ENCODE measurements at places on chromosomes 3 and 15.

GRCh38 chr3:172622916-172623700, 87.8 kb downstream of the NCEH1 start:
- peak; percentile 8 for DNase-seq
- H3K4me1 ChIP-seq, result no peaks in the 10 kb centered on the region
- H3K27me3 ChIP-seq, result no peaks in the 10 kb centered on the region
- no peak overlapping the region for H3K4me3 ChIP-seq
- H3K27ac ChIP-seq, result no peak overlapping the region

GRCh38 chr15:55231455-55231854, 34.7 kb upstream of the RSL24D1 start:
- DNase-seq, result no peak
- peaks cover 8% of the 10 kb centered on the region for H3K4me1 ChIP-seq
- H3K36me3 ChIP-seq, result peaks cover 11% of the 10 kb centered on the region

GRCh38 chr3:10354361-10355015, 33.6 kb upstream of the SEC13 start:
- no peaks in the 10 kb centered on the region for H3K27me3 ChIP-seq
- no peaks in the 10 kb centered on the region for H3K4me1 ChIP-seq
- H3K36me3 ChIP-seq, result no peaks in the 10 kb centered on the region
- H3K4me3 ChIP-seq, result no peak overlapping the region
- H3K27ac ChIP-seq, result no peak overlapping the region

- no peak for DNase-seq
- H3K4me1 ChIP-seq, result no peaks in the 10 kb centered on the region
- H3K4me3 ChIP-seq, result no peak overlapping the region
- H3K36me3 ChIP-seq, result no peaks in the 10 kb centered on the region
- H3K27me3 ChIP-seq, result no peaks in the 10 kb centered on the region
Observed at GRCh38 chr3:81841540-81841939, 80.1 kb upstream of the GBE1 start.

GRCh38 chr15:38860674-38861073, 296.1 kb upstream of the RASGRP1 start:
- DNase-seq, result no peak
- no peak overlapping the region for H3K4me3 ChIP-seq
- H3K36me3 ChIP-seq, result no peaks in the 10 kb centered on the region
- no peaks in the 10 kb centered on the region for H3K27me3 ChIP-seq
- no peaks in the 10 kb centered on the region for H3K4me1 ChIP-seq
- no peak overlapping the region for H3K27ac ChIP-seq

DNA sequence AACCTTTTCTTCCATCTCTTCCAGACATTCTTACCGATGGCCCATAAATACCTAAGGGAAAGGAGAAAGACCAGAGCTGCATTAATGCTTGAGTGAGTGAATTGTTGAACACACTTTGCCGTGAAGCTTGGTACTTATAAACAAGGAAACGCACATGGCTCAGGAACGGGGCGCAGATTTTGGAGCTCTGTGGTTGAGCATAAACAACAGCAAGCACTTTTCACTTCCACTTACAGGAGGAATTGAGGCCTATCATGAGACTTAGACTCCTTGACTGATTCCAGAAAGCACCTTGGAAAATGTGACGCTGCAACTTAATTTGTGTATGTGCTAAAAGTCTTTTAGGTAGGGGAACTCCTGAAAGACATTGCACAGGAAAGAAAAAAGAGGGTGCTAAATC, 197.5 kb upstream of the FEZF2 start:
- no peak for DNase-seq
- no peak overlapping the region for H3K4me3 ChIP-seq
- no peaks in the 10 kb centered on the region for H3K36me3 ChIP-seq
- no peaks in the 10 kb centered on the region for H3K4me1 ChIP-seq
- H3K27ac ChIP-seq, result no peak overlapping the region

GRCh38 chr3:155101398-155101797, 21.3 kb downstream of the MME start:
- H3K27me3 ChIP-seq, result no peaks in the 10 kb centered on the region
- no peaks in the 10 kb centered on the region for H3K4me1 ChIP-seq
- no peak for DNase-seq
- no peak overlapping the region for H3K27ac ChIP-seq

DNA sequence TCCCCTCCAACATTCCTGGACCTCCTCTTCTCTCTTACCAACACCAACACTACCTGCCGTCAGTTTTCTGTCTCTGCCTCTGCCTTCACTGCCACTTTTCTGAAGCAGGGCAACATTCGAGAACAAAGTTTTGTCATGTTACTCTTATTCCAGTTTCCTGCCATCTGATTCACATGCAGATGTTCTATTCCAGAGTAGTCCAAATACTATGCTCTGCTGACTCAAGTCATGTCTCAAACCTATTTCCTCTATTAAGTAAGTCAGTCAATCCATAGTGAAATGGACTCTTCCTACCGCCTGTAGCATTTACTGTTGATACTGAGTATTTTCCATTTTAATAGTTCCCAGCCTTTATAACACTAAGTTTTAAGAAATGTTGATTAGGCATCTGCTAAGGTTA, 43.4 kb downstream of the ESYT3 start:
- no peaks in the 10 kb centered on the region for H3K4me1 ChIP-seq
- DNase-seq, result no peak
- H3K36me3 ChIP-seq, result no peaks in the 10 kb centered on the region
- H3K27me3 ChIP-seq, result no peaks in the 10 kb centered on the region
- H3K4me3 ChIP-seq, result no peak overlapping the region
- no peak overlapping the region for H3K27ac ChIP-seq

DNA sequence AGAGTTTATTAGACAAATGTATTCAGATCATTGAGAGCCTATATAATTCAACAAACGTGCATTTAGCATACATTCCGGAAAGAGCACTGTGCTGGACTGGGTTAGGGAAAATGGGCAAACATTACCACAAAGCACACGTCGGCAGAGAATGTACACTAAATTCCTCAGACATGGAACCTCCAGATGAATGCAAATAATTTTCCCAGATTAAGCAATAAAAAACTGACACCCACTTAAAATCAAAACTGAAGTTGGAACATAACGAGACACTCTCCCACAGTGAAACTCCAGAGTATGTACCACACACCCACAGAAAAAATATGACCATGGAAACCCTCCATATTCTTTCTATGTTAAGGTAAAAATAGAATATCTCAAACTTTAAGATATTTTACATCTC, 4.8 kb downstream of the SECISBP2L start:
- no peaks in the 10 kb centered on the region for H3K27me3 ChIP-seq
- no peak for DNase-seq
- H3K4me3 ChIP-seq, result no peak overlapping the region
- H3K36me3 ChIP-seq, result no peaks in the 10 kb centered on the region
- peaks cover 39% of the 10 kb centered on the region for H3K4me1 ChIP-seq

DNA sequence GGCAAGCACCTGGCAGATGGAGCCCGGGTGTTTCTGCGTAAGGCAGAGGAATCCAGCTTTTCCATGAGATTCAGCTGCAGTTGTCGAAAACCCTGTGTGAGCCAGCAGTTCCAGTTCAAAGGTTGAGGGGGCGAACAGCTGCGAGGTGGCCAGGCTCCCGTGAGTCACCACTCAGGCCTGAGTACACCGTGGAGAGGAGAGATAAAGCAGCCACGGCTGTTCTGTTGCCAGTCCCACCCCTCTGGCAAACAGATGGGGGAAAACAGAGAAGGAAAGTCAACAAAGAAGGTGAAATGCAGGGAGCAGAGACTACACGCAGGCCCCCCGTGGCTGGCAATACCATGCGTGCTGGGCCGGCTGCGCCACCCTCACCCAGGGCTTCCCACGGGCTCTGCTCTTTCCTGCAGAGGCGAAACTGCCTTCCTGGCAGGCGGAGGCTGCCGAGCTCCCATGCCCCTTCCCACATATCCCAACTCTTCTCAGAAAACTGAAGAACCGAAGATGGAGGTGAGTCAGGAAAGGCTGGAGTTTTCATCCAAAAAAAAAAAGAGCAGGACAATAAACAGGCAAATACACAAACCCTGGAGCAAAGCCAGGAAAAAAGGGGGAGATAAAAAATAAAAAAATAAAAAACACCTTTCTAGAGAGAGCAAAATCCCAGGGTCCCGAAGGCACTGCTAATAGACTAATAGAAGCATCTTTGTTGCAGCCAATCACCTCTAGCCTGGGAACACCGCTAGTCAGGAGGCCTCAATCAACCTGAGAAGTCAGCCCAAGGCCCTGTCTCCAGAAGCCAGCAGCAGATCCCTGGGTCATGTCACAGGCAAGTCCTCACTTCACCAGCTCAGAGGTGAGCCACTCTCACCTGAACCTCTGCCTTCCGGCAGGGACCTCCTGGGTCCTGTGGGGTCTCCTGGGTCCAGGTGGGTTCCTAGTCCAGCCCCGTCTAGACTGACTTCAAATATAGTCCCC, 37.7 kb downstream of the FAM174B start:
- H3K27ac ChIP-seq, result no peak overlapping the region
- no peaks in the 10 kb centered on the region for H3K4me1 ChIP-seq
- DNase-seq, result no peak
- H3K27me3 ChIP-seq, result no peaks in the 10 kb centered on the region
- no peak overlapping the region for H3K4me3 ChIP-seq

DNA sequence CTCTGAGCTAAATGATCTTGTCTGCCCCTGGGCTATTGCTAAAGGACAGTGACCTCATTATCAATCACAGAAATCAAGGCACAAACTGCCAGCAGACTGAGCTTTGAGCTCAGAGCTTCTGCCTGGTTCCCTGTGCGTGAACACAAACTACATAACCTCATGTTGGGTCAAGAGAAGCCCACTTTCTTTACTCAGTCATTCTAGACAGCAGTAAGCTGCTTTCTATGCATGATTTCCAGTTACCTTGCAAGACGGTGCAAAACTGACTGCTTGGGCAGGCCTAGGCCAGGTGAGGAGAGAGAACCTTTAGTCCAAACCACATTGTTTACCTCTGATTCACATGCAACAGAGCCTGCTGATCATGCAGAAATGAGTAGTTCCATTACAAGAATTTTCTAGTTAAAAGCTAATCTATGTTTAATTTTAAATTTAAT, 75.1 kb downstream of the ARRDC4 start:
- no peaks in the 10 kb centered on the region for H3K27me3 ChIP-seq
- no peaks in the 10 kb centered on the region for H3K36me3 ChIP-seq
- H3K4me1 ChIP-seq, result no peaks in the 10 kb centered on the region
- no peak overlapping the region for H3K27ac ChIP-seq
- H3K4me3 ChIP-seq, result no peak overlapping the region
- no peak for DNase-seq

DNA sequence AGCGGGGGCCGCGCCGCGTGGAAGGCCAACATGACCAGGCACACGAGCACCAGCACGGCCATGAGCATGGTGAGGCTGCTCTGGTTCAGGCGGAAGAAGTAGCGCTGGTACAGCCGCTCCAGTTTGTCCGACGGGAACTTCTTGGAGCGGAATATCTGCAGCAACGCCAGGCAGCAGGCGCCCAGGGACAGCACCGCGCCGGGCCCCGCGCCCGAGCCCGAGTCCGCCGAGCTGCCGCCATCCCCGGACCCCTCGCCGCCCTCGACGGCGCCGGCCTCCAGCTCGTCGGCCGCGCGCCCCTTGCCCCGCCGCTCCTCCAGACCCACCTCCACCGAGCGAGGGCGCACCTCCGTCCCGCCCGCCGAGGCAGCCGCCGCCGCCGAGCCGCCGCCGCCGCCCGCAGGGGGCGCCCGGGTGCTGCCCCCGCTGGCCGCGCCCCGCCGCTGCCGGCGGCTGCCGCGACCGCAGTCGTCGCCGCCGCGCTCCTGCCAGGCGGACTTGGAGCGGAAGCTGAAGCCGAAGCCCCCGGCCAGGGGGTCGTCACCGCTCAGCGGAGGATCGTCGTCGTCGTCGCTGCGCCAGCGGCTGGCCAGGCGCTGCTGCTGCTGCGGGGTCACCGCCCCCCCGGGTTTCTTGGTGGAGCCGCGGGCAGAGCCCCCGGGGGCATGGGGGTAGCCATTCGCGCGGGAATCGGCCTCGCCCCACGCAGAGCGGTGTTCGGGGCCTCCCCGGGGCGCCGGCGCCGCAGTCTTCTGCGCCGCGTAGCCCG, 957 bp downstream of the ADCY5 start:
- no peak overlapping the region for H3K27ac ChIP-seq
- no peaks in the 10 kb centered on the region for H3K4me1 ChIP-seq
- no peak overlapping the region for H3K4me3 ChIP-seq
- H3K27me3 ChIP-seq, result peaks cover 11% of the 10 kb centered on the region

DNA sequence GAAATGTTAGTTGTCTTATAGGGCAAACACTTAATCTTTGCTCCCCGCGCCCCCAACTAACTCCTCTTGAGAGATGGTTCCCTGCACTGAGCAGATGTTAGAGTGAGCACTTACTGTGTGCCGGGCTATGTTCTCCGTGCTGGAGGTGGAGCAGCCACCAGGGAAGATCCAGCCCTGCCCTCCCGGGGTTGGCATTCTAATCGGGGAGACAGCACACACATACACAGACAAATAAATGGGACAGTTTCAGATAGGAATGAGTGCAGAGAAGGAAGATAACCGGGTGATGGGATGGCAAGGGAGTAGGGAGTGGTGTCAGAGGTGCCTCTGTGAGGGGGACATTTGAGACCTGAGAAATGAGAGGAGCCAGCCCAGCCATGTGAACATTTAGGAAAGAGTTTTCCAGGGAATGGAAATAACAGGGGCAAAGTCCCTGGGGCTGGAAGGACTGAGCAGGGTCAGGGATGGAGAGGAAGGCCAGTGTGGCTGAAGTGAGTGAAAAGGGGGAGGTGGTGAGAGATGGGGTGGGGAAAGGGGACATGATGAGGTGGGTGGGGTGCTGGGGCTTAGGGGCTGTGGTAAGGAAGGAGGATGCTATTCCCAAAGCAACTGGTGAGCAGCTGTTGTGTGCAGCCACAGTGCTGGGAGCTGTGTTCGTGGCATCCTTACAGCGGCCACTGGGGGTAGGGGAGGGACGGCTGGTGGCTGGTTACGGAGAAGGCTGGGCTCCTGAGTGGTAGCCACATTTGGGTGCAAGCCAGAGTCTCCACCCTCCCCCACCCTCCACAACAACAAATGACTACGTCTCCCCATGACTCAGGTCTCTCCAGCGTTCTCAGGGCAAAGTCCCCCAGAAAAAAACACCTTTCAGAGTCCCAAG, 15.4 kb upstream of the FGD5 start:
- no peaks in the 10 kb centered on the region for H3K36me3 ChIP-seq
- no peaks in the 10 kb centered on the region for H3K4me1 ChIP-seq
- H3K27me3 ChIP-seq, result peaks cover 3% of the 10 kb centered on the region
- no peak overlapping the region for H3K27ac ChIP-seq

Measured in CD8-positive, alpha-beta memory T cell (primary cell).